ENCODE measurements at places on chromosomes 6 and 20.

DNA sequence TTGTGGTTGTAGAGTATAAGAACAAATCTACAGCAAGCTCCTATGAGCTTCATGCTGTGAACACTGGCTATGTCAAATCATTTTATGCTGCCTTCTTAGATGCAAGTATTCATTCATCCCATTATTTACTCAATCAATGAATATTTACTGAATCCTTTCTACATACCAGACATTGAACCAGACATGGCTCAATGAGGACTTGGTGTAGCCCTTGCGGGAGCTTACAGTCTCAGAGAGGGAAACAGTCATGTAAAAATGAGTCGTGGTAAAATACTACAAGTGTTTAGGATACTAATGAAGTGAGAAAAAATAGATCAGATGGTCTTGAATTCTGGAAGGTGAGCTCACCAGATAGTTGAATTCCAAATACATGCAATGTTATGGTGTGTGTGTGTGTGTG, 44.8 kb upstream of the ENPP1 start:
- DNase-seq = no peak

GRCh38 chr20:23083553-23084220, 2.4 kb downstream of the CD93 start:
- DNase-seq = no peak

DNA sequence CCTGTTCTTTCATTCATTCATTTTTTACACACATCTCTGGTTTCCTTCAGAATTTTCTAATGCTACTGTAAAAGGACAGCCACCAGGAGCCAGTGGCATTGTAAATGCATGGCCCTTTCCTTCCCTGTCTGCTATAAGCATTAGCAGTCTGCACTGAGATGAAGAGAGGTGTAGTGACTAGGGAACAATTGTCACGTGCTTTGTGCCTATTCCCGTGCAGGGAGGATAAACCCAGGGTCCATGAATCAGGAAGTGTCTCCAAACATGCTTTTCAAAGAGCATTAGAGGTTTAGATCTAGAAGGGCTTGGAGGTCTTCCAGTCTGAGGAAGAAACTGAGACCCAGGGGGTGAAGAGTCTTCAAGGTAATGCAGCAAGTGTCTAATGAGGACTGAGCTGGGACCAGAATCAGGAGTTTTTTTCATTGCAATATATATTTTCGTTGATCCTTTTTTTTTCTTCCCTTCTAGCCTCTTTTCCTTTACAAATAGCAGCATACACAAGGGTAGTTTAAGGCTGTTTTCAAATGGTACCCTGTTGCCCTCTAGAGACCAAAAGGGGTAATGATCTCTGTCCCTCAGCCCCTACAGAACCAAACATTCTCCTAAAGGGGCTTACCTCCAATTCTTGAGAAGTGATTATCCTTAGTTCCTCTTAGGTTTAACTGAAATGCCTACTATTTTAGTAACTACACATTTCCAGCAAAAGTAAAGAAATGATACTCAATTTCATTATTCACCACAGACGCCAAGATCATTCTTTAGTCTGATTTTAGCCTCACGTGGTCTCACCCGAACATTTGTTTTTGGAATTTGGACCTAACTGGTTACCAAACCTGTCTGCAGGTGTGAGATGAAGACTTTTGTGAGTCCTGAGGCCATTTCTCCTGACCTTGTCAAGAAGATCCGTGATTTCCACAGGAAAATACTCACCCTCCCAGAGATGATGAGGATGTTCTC, 6.6 kb downstream of the TRIM15 start:
- no peak for DNase-seq

DNA sequence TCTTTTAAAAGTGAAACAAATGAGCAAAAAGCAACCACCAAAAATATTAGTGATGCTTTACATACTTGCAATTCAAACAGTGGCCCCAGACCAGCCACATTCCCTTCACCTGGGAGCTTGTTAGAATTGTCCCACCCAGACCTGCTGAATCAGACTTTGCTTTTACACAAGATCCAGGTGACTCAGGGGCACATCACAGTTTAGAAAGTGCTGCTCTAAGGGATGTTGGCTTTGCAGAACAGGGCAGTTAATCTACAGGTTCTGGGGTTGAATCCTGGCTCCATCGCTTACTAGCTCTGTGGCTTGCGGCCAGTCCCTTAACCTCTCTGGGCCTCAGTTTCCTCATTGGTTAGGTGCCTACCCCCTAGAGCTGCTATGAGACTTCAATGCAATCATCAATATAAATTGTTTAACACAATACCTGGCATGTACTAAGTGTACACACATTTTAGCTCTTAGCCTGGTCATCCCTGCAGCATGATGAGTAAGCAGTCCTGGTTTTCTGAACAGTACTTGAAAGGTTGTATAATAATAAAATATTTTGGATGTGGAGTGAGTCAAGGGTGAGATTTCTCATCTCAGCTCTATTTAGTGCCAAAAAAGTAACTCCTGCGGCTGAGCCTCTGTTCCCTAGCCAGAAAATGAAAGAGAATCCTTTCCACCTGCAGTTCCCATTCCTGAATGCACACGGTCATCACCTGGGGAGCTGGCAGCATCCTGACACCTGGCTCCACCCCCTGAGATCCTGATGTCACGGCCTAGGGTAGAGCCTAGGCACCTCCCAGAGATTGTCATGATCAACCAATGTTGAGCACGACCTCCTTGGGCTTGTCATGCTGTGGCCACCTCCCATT, 162.7 kb downstream of the ANKRD60 start:
- no peak for DNase-seq

Measured in T follicular helper cell (primary cell).